ENCODE measurements at places on chromosomes 2 and 18. TPM values are rescaled to one million over a fixed set of nuclear protein-coding genes. Genes with fewer than 3 reads are reported as not detected.
A peak's percentile ranks its signal among the peaks of the same experiment; 100 is the strongest.

- no peak for DNase-seq
These were observed 24.3 kb downstream of the KLHL29 start for GRCh38 chr2:23409248-23409647.

DNA sequence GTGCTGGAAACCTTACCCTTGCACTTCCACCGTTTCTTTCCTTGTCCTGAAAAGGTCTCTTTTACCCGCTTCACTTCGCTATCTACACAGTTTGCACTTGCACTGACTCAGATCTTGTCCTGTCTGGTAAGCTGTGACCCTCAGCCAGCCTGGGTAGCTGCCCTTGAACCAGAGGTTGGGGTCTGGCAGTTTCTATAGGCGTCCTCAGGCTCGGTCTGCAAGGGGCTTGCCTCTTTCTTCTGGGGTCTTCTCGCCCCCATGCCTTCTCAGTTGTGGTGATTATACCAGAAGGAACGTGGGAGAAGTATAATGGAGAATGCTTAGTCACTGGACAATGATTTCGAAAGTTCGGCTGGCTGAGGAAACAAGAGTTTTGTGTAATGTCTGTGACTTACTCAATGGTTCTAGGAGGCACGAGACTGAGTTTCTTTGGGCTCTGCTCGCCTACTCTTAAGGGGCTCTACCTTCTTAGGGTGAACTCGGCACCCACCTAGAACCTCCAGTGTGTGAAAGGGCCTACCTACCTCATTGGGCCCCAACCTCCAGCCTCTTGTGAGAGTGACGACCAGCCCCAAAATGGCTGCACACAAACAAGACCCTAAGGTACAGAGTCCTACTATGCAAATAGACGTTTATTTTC lies 6.9 kb upstream of the STAT1 start:
- DNase-seq, result peak; percentile 32

DNA sequence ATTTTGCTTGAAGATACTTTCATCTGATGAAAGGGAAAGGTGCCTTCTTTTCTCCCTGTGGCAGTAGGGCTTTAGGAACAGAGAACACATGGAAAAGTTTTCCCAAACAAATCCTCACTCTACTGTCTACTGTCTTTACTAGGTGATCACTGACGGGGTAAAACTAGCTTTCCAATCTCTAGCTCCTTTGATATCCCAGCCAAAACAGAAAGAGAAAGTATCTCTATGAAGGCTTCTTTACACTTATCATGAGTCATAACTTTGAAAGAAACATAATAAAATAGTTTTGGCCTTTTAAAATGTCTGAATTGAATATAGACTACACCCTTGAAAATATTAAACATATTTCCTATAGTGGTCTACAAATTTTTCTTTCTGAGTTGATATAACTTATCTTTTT lies 214.5 kb downstream of the DSEL start:
- no peak for DNase-seq

KLHL30 gene
- not detected for total RNA-seq

DNA sequence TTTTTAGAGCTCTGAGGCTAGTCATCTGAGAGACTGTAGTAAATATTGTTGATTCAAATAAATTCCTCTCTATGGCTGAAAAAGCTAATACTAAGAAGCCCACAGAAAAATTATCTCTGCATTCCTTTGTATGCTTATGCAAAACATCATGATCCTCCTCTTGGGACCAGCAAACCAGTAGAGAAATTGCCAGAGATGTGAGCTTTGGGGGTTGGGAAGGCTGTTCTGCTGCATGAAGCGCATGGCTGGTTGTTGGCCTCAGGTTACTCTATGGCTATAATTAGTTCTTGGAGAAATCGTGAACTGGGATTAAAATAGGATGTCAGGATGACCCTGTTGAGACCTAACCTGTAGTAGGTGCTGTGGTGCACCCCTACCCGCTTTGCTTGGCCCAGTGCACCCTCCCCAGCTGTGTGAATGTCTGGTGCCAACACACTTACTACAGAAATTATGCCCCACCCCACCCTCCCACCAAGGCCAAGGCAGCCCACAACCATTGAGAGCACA lies 35.5 kb upstream of the C1D start:
- no peak for DNase-seq

DSG4 gene
- not detected for total RNA-seq

DNA sequence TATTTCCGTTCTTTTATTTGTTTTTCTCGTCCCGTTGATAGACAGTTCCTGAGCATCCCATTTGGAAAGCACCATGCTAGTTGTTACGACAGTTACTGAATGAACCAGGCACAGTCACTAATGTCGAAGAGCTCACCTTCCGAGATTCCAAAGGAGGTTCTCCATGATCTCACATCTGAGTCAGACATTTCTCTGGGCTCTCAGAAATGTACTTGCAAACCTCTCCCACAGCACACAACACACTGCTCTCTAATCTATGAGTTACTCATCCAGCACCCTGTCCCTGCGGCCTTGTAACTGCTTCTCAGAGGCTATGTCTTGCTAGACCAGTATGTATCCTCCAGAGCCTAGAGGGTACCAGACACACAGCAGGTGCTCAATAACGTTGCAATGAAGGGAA lies 174.7 kb downstream of the DNER start:
- no peak for DNase-seq

- DNase-seq, result peak; percentile 57
These were observed at the start of gene CASP8 for GRCh38 chr2:201260302-201260800. TSS of gene CASP8 (plus strand) at chr2:201260536. CDS start at chr2:201266487, 5,951 bp downstream.

- DNase-seq, result peak; percentile 25
These were observed 46.2 kb downstream of the PKP4 start for GRCh38 chr2:158502974-158503373.

- no peak for DNase-seq
These were observed 51.8 kb upstream of the NPAS2 start for GRCh38 chr2:100767810-100768806.

TANC1 gene
- 12.8 TPM for total RNA-seq

DNA sequence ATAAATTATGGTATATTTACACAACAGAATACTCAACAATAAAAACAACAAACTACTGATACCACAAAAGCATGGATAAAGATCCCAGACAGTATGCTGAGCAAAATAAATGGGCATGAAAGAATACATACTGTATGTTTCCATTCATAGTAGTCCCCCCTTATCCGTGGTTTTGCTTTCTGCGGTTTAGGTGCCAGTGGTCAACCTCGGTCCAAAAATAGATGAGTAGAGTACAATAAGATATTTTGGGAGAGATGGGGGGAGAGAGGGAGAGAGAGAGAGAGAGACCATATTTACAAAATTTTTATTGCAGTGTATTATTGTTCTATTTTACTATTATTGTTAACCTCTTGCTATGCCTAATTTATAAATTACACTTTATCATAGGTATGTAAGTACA lies 21.0 kb upstream of the TGFA start:
- DNase-seq, result no peak

- DNase-seq, result no peak
These were observed 16.2 kb upstream of the LRATD1 start for GRCh38 chr2:14616342-14616741.

DNA sequence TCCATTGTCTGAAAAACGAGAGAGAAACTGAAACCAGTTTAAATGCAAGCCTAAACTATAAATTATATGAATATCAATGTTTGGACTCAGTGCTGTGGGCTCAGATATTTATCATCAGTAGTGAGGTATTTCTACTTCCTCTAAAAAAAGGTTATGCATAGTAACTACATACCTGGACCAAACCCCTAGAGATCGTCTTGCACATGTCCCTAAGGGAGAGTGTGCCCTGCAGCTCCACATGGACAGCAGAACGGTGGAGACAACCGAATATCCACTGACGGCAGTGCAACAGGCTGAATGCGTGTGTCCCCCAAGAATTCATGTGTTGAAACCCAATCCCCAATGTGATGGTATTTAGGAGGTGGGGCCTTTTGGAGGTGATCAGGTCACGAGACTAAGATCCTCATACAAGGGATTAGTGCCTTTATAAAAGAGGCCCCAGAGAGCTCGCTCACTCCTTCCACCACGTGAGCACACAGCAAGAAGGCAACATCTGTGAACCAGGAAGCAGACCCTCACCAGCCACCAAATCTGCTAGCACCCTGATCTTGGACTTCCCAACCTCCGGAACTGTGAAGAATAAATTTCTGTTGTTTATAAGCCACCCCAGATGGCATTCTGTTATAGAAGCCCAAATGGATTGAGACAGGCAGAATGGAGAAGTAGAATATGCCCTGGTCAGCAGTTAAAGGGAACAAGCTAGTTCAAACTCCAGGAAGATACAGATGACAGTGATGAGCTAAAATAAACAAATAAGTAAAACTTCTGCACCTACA lies 208.4 kb downstream of the ANAPC1 start:
- DNase-seq, result no peak

DNA sequence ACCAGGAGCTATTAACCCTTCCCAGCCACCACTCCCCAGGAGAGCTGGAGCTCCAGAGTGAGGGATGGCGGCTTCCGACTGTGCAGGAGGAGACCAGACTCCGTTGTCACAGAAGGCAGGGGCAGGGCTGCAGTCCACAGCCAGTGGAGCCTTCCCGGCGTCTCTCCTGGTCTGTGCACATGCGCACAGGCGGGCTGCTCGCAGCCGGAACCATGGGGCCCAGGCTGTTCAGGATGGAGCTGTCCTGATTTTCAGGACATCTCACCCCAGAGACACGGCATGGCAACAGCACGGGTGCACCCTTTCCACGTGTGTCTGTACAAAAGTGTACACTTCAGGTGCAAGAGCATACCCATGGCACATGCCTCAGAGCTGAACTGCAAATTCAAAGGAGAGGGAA lies 28.9 kb downstream of the EIPR1 start:
- no peak for DNase-seq

DNA sequence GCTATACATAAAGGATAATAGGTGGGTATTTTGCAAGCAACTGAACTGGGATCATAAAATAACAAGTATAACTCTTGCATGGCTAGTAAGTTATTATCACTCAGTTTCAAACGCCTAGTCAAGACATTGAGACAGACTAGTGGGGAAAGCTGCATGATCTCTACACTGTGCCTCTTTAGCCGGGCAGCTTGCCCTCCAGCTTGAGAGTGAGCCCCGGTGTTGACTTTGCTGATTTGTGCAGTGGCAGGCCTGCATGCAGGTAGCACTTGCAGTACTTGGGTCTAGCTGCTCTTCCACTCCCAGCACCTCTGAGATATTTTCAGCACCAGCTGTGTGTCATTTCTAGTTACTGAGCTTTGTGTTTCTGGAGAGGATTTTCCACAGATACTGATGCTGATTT lies 118.8 kb upstream of the DAPL1 start:
- DNase-seq, result no peak

DNA sequence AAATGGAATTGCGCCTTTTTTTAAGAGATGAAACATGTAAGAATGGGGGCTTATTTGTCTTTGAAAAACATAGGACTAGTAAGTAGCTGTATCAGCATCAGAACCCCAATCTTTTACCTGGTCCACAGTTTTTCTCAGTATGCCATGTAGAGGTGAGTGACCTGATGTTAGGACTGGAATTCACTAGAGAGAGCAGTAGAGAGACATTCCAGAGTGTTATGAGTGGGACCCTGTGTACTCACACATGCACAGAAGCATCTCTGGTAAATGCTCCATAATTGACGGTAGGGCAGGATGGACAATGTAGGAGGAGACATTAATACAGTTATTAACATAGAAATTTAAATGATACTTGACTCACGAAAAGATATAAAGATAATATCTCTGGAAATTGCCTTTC lies 1.4 kb upstream of the GALNT13 start:
- no peak for DNase-seq

- DNase-seq, result no peak
These were observed 6.0 kb upstream of the ZSCAN30 start for GRCh38 chr18:35296060-35296459.

DNA sequence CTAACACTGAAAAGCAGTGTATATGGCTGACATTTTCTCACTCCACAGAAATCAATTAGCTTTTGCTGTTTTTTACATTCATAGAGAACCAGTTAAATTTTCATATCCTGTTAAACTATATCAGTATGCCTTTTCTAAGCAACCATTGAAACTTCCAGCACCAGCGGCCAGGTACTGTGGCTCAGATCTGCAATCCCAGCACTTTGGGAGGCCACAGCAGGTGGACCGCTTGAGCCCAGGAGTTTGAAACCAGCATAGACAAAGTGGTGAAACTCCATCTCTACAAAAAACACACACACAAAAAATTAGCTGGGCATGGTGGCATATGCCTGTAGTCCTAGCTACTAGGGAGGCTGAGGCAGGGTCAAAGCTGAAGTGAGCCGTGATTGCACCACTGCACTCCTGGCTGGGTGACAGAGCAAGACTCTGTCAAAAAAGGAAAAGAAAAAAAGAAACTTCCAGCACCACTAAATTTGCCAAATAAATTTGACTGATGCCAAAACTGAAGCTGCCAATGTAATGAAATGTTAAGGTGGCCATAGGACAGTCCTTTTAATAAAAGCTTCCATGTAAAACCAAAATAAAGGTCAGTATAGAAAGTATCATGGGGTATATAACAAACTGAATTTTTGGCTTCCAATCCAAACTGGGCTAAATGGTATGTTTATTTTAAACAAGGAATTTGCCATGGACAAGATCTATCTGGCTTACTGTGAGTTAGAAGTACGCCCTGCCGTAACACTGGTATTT lies 3.5 kb downstream of the SFT2D3 start:
- no peak for DNase-seq

RAB27B gene
- total RNA-seq, result not detected

DNA sequence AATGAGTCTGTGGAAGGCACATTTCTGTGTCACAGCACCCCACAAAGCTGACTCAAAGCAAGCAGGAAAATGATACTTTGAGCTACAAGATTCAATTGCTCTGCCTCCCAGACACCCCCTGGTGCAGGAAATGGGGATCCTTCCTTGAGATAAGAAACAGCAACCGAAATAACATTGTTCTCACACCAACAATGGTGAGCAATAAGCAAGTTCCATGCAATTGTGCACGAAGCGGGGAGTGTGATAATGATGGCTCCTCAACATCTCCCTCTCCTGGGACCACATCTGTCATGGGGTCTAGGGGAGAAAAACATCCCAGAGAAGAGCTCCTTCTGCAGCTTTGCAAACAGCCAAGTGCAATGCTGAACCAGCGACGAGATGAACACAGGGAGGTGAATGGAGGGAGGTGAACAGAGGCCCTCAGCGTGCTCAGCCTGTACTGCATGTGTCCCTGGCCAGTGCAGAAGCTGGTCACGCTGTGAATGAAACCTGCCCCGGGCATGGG lies 67.7 kb downstream of the PDCL3 start:
- no peak for DNase-seq

RBM44 gene
- 1.4 TPM for total RNA-seq

GLB1L gene
- 6.9 TPM for total RNA-seq

- no peak for DNase-seq
These were observed 193.4 kb upstream of the HDAC4 start for GRCh38 chr2:239594019-239594771.

- no peak for DNase-seq
These were observed 29.5 kb downstream of the GLI2 start for GRCh38 chr2:120764991-120765677.

Measured in A673 (cell line).